AG20443 (cell line): ENCODE measurements at places on chromosomes 4 and X.

DNA sequence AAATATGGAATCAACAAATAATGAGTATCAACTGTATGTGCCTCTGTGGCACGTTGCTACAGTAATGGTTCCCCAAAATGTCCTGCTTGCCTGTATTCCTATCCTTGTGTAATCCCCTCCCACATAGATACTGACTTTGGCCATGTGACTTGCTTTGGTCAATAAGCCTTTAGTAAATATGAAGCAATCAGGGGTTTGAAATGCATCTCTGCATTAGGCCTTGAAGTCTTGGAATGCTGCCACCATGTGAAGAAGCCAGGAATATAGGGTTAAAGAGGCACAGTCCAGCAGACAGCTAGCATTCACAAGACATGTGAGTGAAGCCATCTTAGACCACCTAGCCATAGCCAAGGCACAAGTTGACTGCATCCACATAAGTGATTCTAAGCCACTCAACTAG is 190.9 kb downstream of the GABRB1 start:
- no peak for DNase-seq

DNA sequence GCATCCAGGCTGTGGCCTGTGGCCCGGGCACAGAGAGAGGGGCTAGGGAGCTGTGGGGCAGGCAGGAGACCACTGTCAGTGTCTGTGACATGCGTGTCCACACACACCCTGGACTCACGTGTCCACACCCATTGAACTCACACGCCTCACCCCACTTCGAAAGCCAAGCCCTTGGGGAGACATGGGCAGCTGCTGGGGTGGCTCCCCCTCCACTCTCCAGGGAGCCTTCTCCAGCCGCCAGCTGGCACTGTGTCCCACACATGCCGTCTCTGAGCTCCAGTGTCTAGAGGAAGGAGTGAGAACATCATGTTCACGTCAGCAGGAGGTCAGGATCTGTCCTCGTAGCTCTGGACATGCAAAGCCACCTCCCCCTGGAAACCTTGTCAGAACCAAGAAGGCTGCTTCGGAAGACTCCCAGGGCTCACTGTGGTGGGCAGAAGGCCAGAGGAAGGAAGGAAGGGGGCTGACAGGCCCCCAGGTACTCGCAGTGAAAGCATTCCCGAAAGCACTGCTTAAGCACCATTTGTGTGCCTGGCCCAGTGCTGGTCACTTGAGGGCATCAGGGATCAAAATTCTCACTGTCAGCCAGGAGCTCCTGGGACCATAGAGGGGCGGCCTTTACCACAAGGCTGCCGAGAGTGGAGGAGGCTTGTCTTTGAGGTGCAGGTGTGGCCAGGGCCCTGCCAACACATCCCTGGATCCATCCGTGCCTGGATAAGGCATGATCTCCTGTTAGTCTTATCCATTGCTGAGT is 61.4 kb downstream of the HTRA3 start:
- peak; percentile 31 for DNase-seq

GRCh38 chr4:52659001-52659721 is at the start of gene USP46:
USP46 (minus strand) TSS chr4:52659301; CDS start chr4:52659150, 151 bp downstream.
- DNase-seq, result peak; percentile 98

- no peak for DNase-seq
These were observed 617 bp upstream of the MRFAP1L1 start for GRCh38 chr4:6710282-6710681.

DNA sequence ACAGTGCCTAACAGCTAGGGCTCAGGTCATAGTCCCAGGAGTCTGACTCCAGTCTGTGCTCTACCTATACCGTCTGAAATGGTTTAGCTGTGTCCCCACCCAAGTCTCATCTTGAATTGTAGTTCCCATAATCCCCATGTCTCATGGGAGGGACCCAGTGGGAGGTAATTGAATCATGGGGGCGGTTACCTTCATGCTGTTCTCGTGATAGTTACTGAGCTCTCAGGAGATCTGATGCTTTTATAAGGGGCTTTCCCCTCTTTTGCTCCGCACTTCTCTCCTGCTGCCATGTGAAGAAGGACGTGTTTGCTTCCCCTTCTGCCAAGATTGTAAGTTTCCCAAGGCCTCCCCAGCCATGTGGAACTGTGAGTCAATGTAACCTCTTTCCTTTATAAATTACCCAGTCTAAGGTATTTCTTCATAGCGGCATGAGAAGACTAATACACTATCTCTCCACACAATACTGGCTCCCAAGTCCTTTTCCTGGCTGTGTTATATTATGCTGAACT is 110.8 kb downstream of the AFAP1 start:
- DNase-seq, result no peak

GRCh38 chr4:152807294-152807829 is 27.6 kb downstream of the ARFIP1 start:
- DNase-seq, result no peak

DNA sequence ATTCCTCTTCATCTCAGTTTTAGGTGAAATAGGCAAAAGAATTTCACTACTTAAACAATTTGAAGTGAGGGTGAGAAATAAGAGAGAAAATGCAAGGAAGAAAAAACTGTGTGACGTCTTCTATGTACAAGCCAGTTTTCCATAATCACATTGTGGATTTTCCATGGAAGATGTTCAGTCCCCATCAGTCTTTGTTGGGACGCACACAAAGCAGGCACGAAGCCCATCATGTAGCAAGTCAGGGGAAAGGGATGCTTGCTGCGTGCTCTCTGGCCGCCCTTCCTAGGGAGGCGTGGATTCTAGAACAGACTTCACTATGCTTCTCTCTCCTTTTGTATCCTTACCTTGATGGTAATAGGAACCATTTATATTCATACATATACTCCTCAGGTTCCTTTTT is 54.7 kb downstream of the RBPJ start:
- DNase-seq, result no peak

- no peak for DNase-seq
These were observed 136.5 kb upstream of the GALNTL6 start for GRCh38 chr4:171676555-171677215.

- no peak for DNase-seq
These were observed 95.3 kb downstream of the COMMD8 start for GRCh38 chr4:47368211-47368610.

DNA sequence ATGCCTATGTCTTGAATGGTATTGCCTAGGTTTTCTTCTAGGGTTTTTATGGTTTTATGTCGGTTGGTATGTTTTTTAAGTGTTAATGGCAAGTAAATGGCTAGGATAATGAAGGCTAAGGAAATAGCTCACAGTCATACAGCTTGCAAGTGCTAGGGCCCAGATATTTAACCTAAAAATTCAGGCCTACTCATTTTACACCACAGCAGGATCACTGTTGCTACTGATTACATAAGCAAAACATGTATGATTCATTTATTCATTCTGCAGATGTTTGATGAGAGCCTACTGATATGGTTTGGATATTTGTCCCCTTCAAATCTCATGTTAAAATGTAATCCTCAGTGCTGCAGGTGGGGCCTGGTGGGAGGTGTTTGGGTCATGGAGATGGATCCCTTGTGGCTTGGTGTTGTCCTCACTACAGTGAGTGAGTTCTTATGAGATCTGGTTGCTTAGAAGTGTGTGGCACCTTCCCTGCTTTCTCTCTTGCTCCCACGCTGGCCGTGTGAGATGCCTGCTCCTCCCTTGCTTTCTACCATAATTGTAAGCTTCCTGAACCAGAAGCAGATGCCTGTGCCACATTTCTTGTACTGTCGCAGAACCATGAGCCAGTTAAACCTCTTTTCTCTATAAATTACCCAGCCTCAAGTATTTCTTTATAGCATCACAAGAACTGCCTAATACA is 175.5 kb downstream of the MAPK10 start:
- peak; percentile 7 for DNase-seq

- DNase-seq, result peak; percentile 3
These were observed 187.8 kb upstream of the MBNL3 start for GRCh38 chrX:132676561-132677186.

GRCh38 chr4:176268963-176269362 is at the start of gene ASB5:
ASB5 (minus strand) TSS chr4:176269222; CDS start chr4:176269108, 114 bp downstream.
- no peak for DNase-seq

DNA sequence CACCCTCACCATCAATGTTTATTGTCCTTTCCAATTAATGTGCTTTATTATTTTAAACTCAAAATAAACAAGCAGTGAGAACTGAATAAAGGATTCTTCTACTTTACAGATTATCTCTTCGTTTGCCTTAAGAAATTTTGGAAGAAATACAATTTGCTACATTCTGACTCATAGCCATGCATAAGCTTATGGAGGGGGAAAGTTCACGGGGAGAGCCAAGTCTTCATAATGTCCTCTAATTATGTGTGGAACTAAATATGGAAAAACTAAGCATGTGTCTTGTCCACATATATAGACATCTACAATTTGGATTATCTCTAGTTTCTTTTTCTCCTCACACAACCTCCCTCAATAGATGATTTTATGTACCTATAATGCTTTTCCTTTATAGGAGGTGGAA is 17.5 kb downstream of the CXCL13 start:
- no peak for DNase-seq

DNA sequence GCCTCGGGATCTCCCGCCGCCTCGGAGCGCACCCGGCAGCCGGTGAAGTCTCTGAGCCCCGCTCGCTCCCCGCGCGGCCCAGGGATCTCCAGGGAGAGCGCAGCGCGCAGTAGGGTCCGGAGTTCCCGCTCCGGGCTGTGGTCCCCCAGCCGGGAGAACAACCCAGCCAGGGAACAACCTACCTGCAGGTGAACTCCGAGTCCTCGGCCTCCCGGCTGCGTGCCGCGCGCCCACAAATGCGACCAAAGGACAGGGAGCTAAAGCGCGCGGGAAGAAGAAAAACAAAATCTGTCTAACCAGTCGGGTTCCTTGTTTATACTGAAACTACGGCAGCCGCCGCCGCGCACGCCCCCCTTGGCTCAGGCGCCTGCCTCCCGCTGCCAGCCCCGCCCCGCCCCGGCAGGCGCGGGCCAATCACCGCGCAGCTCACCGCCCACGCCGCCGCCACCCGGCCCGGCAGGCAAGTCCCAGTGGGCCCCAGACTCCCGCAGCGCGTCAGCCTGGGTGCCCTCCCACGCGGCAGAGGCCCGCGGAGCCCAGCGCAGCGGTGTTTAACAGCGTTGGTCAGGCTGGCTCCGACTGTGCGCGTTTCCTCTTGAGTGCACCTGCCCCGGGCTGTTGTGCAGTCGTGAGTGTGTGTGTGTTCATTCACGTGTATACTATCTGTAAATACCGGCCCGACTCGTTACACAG is at the start of gene RASGEF1B:
RASGEF1B (minus strand) TSS at position 320 of the 693 bp plus-strand sequence. CDS start 12,399 bp downstream, outside the sequence.
- peak; percentile 84 for DNase-seq

DNA sequence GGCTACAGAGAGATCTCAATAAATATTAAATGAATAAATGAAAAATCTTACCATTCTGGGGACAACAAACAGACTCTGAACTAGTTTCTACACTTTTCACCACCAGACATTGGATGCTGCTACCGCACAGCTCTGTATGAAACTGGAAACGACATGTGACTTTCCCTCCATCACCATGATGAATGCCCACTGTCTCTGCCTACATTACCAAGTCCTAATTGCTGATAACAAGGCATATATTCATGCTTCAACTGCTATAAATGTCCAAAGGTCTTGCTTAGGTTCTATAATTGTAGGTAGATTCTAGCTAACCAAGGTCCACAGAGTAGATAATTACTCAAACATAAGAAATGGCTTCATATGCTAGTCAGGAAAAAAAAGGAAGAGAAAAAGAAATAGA is 399.4 kb upstream of the ADGRL3 start:
- no peak for DNase-seq

DNA sequence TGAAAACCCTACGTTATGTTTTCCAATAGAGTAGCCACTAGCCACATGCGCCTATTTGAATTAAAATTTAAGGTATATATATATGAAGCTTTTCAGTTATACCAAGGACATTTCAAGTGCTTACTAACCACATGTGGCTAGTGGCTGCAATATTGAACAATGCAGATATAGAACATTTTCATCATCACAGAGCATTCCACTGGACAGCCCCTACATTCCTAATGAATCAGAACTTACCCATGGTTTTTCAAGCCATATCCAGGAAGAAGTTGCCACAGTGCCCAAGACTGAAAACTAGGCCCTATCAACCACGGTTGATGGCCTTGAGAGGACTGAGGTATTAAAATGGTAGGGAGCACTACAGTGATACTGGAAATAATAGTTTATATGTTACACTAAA is 29.7 kb downstream of the NEK1 start:
- DNase-seq, result no peak

DNA sequence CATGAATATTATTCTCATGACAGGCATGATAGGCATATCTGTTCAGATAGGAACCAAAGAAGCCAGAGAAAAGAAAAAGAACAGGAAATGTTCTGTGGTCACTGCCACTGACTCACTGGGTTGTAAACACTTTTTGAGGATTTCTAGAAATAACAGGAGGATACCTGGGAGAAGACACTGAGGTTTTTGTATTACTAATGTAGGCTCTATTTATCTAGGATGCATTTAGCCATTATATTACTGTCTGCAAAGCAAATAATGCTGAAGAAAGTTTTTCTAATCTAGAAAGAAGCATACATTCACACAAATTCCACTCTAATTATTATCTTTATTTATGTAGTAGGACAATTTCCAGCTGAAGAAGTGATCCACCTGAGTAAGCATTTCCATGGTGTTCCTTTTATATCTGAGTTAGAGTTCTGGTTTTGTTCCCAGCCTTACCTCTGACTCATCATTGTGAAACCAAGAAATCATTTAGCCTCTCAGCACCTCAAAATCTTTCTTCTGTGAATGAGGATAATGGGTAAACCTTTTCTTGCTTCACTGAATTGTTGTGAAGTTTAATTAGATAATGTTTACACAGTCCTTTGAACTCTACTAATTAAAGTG is 40.2 kb upstream of the EPGN start:
- peak; percentile 57 for DNase-seq

DNA sequence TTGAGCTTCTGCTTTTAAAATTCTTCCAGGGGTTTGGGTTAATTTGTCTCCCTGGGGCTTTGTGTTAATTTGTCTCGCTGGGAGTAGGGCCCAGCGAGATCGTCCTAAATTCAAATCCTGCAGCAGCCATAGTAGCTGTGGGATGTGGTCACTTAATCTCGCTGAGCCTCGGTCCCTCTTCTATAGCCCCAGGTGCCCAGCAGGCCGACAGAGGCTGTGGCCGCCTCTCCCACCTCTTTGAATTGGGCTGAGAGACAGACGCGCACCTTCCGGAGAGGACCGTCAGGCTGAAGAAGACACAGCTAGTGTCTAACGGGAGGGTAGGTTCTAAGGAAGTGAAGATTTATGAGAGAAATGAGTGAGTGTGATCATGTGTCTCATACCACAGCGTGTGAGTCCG is 15.7 kb upstream of the WFS1 start:
- DNase-seq, result no peak

GRCh38 chrX:10239611-10240064 is 82.9 kb downstream of the CLCN4 start:
- peak; percentile 16 for DNase-seq

- DNase-seq, result no peak
These were observed 959.6 kb downstream of the RPA4 start for GRCh38 chrX:97843200-97843811.

DNA sequence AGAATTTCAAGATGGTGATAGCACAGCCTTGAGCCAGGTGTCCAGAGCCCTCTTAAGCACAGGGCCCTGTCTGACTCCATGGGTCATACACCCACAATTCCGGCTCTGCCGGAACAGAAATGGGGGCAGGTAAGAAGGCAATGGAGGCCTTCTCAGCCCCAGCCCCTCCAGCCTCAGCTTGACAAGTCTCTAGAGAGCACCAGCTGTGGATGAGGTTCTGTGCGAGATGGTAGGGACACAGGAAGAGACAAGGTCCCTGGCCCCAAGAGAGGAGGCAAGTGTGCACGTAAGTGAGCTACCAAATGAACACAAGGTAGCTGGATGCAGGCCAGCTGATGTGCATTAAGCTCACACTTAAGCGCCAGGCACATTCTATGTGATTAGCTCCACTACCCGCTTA is 2.4 kb upstream of the PRRG3 start:
- DNase-seq, result no peak

- peak; percentile 68 for DNase-seq
These were observed 32.4 kb upstream of the RBPJ start for GRCh38 chr4:26288355-26288909.

- no peak for DNase-seq
These were observed 764.7 kb downstream of the TRIML1 start for GRCh38 chr4:188903986-188904385.
